ENCODE measurements at places on chromosomes 1 and 21.

GRCh38 chr1:65799601-65800000, 6.9 kb downstream of the PDE4B start:
- DNase-seq = no peak

DNA sequence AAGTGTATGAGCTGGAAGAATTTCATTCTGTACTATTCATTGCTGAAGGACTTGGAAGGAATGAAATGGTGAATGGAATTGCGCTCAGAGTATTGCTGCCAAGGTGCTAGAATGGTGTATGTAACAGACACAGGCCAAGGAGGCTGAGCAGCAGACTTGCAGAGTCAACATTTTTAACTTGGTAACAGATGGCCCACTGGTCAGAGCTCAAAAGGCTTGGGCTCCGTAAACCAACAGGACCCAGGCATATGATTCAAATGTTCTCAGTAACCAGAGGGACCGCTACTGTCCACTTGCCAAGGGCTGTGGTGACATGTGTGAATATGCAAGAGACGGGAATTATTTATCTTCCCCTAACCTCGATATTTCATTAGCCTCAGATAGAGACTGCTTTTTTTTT, 28.8 kb upstream of the PTGFRN start:
- no peak for DNase-seq

DNA sequence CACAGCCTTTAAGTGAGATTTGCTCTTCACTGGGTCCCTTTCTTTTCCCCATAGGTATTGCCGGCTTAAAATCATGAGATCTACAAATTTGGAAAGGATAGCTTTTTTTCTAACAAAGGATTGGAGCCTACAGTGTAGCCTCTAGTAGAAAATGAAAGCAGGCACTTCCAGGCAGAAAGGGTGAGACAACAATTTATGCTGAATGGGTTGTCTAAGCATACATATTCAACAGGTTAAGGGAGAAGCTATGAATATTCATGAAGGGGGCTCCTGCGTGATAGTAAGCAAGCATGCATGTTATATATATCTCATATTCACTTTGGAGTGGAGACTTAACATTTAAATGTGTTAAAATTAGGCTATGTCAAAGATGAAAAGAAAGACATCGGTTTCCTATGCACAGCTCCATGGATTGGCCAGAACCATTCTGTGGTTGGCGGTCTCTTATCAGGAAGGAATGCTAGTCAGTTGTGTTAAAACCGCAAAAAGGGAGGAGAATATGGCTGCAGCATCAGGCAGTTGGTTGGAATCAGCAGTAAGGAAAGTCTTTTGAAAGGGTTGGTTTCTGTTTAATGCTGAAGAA, 66.0 kb downstream of the VCAM1 start:
- no peak for DNase-seq

DNA sequence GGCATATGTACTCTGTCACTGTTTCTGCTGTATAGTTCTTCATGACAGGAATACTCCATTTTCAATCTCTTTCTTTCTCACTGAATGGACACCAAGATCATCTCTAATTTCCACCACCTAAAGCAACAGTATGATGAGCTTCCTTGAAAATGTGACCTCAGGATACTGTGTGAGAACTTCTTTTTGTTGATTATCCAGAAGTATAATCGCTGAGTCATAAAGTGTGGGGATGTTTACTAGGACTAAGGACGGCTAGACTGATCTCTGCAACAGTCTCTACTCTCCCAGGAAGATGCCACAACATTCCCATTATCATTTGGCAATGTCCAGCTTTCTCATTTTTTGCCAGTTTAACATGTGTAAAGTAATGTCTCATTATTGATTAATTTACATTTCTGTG, 70.3 kb downstream of the TNFSF18 start:
- no peak for DNase-seq

DNA sequence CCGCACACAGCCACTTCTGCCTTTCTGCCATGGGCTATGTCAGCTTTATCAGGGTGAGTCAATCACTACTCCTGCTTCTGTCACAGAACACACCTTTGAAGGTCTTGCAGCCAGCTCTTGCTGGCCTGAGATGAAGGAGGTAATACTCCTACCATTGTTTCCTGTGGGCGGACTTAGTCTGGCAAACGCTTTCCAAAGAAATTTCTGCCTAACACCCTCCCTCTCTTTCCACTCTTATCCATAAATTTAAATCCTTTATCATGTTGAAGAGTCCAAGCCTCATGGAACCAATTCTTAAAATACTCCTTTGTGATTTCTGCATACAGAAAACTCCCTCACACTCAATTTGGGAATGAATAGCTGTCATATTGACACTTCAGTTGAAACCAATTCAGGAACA, 633.1 kb upstream of the CHRM3 start:
- DNase-seq = no peak

DNA sequence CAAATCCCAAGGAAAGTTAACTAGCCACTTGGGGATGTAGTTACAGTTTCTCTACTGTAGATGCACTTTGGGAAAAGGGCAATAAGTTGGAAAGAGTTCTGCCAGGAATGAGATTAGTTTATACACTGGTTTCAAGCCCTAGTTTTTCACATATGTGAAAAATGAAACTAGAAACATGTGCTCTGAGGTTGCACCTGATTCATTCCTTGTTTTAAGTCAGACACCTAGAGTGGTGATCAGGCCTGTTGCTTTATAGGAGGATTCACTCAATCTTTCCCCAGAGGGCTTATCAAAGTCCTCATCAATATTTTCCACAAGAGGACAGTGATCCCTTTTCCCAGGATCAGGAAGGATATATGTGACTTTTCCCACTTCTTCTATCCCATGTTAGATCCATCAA, 515.9 kb upstream of the PKN2 start:
- no peak for DNase-seq

GRCh38 chr21:20302084-20302483, 696.1 kb upstream of the NCAM2 start:
- DNase-seq = no peak

GRCh38 chr1:94012708-94013366, 103.6 kb upstream of the GCLM start:
- DNase-seq = no peak

DNA sequence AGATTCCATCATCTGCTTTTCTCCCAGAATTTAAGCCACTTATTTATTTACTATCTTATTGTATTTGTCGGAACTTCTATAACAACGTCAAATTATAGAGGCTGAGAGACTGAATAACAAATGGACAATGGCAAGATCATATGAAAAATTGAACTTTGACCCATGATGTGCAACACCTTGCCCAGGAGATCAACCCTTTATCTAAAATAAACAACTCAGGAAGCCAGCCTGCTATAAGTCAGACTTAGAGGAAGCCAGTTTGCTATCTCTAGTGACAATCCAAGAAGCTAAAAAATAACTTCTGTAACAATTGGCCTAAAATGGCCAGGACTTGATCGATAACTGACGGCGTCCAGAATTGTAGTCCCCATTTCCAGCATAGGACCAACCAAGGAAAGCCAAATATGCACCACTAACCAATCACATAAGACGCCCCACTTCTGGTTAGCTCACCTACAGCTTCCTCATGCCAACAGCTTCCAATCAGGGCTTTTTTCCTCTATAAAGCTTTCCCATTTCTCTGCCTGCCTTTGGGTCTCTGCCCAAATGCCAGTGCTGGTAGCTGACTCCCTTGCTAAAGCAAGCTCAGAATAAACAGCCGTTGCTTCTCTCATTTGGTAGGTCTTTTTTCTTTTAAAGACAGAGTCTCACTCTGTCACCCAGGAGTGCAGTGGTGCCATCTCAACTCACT, 28.5 kb downstream of the ANP32E start:
- no peak for DNase-seq

DNA sequence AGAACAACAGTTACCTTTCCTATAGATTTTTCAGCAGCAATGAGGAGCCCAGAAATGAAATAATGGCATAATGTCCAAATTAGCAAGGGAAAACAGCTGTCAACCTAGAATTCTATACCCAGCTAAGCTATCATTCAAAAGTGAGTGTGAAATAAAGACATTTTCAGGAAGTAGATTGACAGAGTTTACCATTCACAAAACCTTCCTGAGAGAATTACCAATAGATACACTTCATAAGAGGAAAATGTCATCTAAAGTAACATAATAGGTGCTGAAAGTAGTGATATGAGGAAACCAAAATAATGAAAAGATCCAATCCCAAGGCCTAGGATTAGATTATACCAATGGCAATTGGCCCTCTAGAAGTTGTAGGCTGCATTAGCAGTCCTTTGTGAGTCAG, 34.6 kb downstream of the OBSCN start:
- DNase-seq = no peak

DNA sequence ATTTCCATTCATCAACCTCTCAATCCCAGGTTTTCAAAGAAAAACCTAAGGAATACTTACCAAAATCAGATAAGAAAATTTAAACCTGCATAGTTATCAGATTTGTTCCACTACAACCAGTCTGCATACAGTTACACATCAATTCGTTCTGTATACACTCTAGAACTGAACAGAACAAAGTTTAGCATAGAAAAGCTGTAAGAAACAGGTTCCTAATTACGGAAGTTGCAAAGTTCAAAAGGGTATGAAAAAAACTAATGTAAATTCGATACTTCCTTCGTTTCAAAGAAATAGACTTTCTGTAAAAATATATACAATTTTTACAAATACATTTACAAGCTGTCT, 3.1 kb downstream of the MCL1 start:
- no peak for DNase-seq

DNA sequence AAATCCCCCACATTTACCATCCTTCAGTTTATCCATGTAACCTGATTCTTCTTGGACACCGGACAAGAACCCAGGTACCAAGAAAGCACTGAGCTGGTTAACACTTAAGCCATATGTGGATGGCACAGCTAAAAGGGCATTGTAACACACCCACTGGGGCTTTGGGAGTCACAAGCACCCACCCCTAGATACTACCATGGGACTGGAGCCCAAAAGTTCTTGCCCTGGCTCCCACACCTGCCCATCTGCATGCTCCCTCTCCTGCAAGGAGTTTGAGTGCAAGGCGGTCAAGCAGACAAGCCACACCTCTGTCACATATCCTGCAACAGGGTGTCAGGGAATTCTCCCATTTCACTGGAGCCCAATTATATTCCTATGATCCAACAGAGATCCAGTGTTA, 270.1 kb downstream of the USH2A start:
- no peak for DNase-seq

GRCh38 chr1:232166942-232167341, 463.0 kb downstream of the SIPA1L2 start:
- DNase-seq = no peak

DNA sequence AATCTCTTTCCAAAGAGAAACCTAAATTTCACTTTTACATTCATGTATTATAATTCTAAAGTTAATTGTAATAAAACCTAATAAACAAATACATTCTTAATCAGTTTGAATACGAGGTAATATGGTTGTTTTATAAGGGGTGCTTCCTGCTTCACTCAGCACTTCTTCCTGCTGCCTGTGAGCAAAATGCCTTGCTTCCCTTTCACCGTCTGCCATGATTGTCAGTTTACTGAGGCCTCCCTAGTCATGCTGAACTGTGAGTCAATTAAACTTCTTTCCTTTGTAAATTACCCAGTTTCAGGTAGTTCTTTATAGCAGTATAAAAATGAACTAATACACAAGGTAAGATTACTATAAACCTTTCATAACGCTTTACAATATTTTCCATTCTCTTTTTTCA, 491.1 kb upstream of the LRRC7 start:
- DNase-seq = no peak

GRCh38 chr21:24210130-24210529, 1397.2 kb downstream of the MRPL39 start:
- DNase-seq = no peak

DNA sequence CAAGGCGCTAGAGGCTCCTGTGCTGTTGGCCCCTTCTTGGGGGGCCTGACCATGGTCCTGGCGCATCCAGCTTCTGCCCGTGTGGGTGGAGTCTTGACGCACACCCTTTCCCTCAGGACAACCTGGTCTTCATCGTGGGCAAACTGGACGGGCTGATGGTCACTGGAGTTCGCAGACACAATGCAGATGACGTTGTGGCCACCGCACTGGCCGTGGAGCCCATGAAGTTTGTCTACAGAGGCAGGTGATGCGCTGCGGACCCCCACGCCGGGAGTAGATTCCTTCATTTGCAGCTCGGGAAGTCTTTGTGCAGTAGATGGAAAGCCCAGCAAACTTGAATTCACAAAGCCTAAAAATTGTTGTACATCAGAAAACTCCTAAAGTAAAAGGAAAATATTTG, 58.1 kb downstream of the S100B start:
- DNase-seq = no peak

GRCh38 chr1:229433364-229434004, 410 bp downstream of the ACTA1 start:
- no peak for DNase-seq

GRCh38 chr1:43776043-43776761, 68.9 kb downstream of the ST3GAL3 start:
- no peak for DNase-seq

DNA sequence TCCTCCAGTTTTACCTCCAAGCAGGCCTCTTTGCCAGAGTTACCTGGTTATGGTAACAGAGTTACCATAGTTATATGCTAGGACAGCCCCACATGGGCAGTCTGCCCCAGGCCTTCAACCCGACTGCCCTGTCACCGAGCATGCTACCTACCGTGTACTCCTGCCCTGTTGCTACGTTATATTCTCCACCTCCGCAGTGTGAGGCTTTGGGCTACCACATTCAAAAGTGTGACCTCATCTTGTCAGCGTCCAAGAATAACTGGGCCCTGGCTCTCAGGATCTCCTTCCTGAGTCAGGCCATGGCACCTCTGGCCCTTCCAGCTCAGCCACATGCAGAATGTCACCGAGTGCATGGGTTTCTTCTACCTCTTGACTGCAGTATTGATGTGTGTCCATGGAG, 8.9 kb downstream of the MAPKAPK2 start:
- DNase-seq = no peak

DNA sequence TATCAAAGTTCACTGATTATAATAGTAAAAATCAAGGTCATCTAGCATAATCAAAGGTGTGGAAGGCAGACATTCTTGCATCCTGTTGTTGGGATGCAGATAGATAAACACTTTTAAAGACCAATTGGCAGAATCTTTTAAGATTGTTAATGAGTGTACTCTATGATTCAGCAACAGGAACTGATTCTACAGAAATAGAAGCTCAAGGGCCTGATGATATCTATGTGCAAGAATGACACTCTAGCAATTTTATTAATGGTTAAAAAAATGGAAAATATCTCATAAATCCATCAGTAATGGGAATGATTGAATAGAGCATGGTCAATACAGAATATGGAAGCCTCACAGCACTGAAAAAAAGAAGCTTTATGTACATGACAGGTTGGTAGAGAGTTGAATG, 2.2 kb upstream of the ATP1A4 start:
- no peak for DNase-seq
